ENCODE measurements at places on chromosomes 4 and X.

DNA sequence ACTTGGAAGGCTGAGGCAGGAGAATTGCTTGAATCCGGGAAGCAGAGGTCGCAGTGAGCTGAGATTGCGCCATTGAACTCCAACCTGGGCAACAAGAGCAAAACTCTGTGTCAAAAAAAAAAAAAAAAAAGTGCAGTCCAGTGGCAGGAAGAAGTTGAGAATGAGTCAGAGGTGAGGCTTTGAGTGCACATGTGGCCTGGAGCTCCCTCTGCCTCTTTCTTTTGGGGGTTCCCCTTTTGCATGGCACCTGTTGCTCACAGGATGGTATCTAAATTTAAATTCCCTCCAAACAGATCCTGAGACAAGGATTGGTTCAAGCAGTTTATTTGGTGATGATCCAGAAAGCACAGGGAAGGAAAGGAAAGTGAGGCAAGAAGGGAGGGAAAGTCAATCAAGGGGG lies 151.4 kb upstream of the STX18 start:
- DNase-seq = no peak

GRCh38 chr4:10164877-10165283 lies 48.3 kb upstream of the WDR1 start:
- DNase-seq = no peak

DNA sequence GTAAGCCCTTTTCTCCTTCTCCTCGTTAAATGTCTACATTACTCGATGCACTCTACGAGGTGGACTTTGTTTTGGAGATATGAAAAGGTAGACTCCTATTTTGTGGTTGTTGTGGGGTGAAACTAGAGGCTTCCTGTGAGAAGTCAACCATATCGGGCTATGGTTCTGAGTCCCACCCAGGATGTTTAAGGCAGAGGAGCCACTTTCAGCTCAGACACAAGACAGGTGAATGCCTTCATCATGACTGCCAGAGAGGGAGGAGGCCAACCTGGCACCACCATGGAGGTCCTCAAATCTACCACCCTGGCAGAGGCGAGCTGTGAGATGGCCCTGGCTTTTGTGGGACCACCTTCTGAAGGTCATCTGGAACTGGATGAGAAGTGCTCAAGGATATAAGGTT lies 154.4 kb upstream of the KLF3 start:
- no peak for DNase-seq

DNA sequence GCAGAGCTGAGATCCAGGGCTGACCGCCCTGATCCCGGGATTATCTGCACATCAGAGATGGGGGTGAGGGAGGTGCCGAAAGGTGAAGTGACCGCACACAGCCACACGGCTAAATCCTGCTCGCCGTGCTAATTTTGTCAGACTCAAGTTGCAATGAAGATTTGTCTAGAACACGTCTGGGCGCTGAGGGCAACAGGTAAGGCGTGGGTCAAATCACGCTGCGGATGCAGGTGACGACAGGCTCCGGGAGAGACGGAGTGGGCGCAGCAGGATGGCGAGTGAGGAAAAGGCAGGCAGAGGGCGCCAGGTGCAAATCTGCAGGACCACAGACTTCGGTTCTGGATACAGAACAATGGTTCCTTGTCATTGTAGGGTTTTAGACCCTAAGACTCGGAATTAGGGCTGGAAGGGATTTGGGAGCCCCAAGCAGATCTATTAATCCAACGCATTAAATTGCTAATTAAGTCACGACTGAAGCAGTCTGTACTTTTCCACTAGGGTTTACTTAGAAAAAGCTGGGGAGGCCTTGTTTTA lies 1.9 kb upstream of the TBC1D14 start:
- DNase-seq = no peak

DNA sequence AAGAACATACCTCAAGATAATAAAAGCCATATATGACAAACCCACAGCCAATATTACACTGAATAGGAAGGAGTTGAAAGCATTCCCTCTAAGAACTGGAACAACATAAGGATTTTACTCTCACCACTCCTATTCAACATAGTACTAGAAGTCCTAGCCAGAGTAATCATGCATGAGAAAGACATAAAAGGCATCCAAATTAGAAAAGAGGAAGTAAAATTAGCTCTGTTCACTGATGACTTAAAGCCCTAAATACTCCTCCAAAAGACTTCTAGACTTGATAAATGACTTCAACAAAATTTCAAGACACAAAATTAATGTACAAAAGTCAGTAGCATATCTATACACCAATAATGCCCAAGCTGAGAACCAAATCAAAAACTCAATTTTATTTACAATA lies 235.7 kb downstream of the NKX6-1 start:
- no peak for DNase-seq

GRCh38 chr4:131288441-131288840 lies 1860.7 kb upstream of the PCDH10 start:
- no peak for DNase-seq

DNA sequence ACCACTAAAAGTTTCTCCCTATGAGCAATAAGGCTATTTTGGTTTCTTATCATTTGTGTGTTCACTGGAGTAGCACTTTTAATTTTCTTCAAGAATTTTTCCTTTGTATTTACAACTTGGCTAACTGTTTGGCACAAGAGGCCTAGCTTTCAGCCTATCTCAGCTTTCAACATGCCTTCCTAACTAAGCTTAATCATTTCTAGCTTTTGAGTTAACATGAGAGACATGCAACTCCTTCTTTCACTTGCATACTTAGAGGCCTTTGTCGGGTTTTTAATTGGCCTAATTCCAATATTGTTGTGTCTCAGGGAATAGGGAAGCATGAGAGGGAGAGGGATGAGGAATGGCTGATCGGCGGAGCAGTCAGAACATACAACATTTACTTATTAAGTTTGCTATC lies 349.8 kb downstream of the OPHN1 start:
- DNase-seq = no peak

GRCh38 chr4:101807351-101807750 lies 16.8 kb downstream of the BANK1 start:
- no peak for DNase-seq

DNA sequence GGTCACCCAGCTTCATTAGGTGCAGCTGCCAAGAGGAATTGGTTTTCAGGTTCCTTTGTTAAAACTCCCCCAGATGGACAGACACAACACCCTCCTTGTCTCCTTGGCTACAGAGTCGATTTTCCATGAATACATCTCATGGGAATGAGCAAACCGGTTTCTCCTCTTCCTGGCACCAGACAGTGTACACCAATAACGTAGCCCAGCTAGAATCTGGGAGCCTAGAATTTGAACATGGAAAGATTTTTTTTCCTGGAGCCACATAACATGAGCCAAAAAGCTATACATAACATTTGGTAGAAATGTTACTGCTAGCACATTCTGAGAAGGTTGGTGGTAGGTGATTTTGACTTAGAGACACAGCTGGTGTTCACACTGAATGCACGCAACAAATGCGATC lies 62.9 kb upstream of the SLC34A2 start:
- DNase-seq = no peak

DNA sequence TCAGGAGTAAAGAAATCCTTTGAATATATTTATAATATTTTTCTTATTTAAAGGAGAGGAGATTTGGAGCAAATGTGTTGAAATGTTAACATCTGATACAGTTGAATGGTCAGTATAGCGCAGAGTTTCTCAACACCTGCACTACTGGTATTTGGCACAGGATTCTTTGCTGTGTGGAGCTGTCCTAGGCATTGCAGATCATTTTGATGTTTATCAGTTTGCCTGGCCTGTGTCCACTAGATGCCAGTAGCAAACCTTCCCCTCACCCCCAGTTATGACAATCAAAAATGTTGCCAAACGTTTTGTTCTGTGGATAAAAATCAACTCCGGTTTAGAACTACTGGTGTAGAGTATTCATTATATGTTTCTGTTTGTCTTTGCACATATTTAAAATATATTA lies 765.3 kb upstream of the SLIT2 start:
- DNase-seq = no peak

GRCh38 chr4:98289375-98289774 lies 28.2 kb downstream of the RAP1GDS1 start:
- no peak for DNase-seq

- no peak for DNase-seq
These were observed 51.4 kb upstream of the SOD3 start for GRCh38 chr4:24743927-24744326.

DNA sequence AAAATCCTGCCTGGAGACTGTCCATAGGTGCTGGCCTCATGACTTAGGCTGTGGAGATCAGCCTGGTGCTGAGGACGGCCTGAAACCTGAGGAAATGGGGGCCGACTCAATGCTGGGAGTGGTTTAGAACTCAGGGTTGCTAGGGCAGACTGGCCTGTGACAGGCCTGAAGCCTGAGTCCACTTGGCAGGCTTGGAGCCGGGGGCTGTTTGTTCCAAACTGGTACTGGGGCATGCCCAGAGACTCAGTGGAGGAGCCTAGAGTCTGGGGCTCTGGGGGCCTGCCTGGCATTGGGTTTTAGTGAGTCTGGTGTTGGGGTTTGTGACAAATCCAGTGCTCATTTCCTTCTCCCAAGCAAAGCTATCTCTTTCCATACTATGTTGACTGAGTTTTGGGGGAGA lies 489.7 kb upstream of the CNKSR2 start:
- no peak for DNase-seq

DNA sequence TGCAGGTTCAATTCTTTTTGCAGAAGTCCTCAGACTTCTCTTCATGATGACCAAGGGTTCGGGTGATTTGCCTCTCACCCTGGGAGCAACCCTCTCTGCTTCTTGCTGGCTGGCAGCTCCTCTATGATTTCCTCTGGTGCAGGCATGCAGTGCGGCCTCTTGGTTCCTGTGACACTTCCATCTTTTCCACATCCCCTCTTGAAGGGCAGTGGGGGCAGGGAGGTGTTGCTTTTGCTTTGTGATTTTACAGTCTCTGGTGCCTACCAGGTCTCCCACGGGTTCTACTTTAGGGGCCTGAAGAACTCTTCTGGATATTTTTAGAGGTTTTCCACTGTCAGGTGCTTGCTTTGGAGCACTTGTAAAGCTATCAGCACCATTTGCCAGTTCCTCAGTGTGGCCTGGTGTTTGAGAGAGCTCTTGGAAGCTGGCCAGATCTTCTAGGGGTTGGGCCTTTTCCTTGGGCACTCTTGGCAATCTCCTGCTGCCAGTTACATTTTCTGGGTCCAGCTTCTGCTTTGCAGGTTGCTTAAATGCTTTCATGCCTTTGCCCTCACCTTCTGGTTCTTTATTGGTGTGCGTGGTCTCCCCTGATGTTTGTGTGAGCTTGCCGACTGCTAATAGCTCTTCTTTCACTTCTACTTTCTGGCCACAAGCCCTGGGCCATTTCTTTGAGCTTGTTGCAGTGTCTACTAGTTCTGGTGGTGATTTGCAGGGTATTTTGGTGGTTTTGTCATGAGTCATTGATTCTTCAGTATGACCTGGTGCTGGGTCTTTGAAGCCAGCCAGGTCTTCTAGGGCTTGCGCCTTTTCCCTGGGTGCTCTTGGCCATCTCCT lies 11.5 kb upstream of the CHST7 start:
- DNase-seq = no peak

GRCh38 chr4:57110640-57111511 lies 691 bp upstream of the IGFBP7 start:
- no peak for DNase-seq

DNA sequence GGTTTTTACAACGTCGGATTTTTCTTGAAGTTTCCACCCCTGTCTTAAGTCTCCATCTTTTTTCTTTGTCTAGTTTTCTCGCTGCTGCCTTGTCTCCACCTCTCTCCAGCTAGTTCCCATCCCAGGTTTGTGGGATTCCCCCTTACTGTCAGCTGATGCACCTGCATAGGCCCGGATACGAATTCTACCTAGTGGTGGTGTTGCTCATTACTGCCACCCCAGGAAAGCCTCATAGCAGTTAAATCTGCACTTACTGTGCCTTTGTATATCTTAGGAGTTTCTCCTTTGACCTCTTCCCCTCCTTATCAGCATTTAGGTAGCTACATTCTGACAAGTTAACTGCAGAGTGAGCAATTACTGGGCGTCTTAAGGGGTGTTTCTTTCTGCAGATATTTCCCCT lies 1693.1 kb upstream of the TENM3 start:
- no peak for DNase-seq

DNA sequence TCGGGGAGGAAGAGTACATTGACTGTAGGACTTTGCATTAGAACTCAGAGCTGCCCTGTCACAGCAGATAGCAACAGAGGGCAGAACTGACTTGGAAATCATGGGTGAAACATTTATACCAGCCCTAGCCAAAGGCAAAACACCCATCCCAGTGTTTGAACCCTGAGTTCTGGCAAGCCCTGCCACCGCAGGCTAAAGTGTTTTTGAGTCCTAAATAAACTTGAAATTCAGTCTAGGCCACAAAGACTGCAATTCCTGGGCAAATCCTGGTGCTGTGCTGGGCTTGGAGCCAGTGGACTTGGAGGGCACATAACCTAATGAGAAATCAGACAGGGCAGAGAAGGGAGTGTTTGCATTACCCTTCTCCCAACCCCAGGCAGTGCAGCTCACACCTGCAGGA lies 1015.7 kb downstream of the FSTL5 start:
- no peak for DNase-seq

DNA sequence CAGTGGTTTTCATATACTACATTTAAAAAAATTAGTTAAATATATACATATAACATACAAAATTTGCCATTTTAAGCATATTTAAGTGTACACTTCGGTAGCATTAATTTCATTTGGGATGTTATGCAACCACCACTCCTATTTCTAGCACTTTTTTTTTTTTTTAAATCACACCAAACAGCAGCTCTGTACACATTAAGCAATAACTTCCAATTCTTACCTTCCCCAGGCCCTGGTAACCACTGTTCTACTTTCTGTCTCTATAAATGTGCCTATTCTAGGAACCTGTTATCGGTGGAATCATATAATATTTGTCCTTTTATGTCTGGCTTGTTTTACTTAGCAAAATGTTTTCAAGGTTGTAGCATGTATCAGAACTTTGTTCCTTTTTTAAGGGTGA lies 39.1 kb downstream of the TMEM164 start:
- no peak for DNase-seq

DNA sequence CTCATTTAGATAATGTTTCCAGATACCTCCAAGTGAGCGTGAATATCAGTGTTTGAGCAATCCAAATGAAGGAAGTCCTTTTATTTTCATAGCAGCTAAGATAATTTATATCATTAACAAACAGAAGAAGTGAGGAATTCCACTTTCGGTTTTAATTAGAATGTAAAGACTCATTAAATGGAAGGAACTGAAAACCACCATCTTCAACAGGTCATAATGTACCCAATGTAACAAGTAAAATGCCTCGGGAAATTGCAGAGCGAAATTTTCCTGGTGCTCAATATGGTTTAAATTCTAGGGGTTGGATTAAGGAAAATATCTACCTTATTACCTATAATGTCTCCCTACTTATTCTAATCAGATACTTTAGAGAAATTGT lies 33.9 kb upstream of the SLC9A7 start:
- no peak for DNase-seq

- no peak for DNase-seq
These were observed 101.4 kb downstream of the AWAT2 start for GRCh38 chrX:69948276-69948797.

- no peak for DNase-seq
These were observed 2.5 kb upstream of the TMPRSS11D start for GRCh38 chr4:67886281-67886680.

- no peak for DNase-seq
These were observed 46.2 kb downstream of the PDS5A start for GRCh38 chr4:39931441-39931901.

- no peak for DNase-seq
These were observed 70.0 kb downstream of the EVC2 start for GRCh38 chr4:5638316-5638715.

- DNase-seq = no peak
These were observed 557 bp upstream of the ARHGEF6 start for GRCh38 chrX:136781180-136781797.

GRCh38 chr4:9971711-9972110 lies 49.6 kb downstream of the SLC2A9 start:
- DNase-seq = no peak

- no peak for DNase-seq
These were observed 63.5 kb upstream of the EMCN start for GRCh38 chr4:100581337-100581736.

GRCh38 chrX:66680451-66680850 lies 41.6 kb upstream of the EDA2R start:
- DNase-seq = no peak
